ENCODE measurements at places on chromosomes 2 and 18.
A peak's percentile ranks its signal among the peaks of the same experiment; 100 is the strongest.

DNA sequence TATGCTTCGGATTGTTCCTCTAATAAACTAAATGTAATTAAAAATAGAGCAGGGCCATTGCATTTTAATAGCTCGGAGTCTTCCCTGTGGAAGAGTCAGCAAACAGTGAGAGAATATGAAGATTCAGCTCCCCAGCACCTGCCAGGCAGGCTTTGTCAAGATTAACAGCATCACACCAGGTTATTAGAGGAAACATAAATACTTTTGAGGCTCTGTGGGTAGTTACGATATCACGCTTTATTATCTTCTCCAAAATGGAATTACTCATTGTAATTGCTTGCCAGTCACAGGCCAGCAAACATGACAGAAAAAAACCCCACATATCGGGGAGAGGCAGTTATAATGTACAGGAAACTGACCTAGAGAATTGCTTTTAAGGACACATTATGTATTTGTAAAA lies 303.9 kb downstream of the CPS1 start:
- DNase-seq, result no peak

DNA sequence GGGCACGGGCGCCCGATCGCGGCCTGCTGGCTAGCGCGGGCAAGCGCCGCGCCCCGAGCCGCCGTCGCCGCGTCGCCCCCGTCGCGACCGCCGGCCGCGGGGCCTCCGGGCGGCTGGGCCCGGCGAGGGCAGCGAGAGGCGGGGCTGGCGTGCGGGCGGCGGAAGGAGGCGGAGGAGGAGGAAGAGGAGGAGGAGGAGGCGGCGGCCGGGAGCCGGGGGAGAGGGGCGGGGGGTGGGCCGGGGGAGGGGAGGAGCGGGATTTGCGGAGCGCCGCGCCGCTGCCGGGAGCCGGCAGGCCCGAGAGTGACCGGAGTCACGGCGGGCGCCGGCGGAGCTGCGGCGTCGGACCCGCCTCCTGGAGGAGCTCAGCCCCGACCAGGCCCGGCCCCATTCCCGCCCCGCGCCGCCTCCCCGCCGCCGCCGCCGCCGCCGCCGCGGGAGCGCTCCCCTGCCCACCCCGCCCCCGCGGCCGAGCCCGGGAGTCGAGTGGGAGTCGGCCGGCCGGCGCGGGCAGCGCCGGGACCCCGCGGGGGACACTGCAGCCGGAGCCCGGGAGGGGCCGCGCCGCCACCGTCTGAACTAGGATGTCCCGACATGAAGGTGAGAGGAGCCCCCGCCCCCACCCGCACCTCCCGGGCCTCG lies at the start of gene KCMF1:
TSS of gene KCMF1 (plus strand) at position 294 of the 642 bp plus-strand sequence. CDS start at position 585, 291 bp downstream.
- DNase-seq, result peak; percentile 75

DNA sequence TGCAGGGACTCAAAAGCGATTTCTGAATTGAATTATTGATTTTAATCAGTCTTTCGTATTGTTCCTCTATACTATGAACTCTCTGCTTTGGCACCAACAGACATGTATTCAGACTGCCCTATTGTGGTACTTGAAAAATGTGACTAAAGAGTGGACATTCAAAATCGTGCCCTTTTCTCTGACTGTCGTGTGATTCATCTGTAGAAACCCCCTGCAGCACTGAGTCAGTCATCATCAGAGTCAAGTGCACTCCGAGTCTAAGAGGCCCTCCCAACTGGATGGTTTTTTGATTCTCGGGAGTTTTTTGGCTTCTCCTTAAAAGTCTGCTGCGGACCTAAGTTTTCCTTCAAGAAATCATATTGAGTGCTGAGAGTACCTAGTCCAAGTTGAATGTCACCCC lies 96.4 kb upstream of the FOSL2 start:
- no peak for DNase-seq

DNA sequence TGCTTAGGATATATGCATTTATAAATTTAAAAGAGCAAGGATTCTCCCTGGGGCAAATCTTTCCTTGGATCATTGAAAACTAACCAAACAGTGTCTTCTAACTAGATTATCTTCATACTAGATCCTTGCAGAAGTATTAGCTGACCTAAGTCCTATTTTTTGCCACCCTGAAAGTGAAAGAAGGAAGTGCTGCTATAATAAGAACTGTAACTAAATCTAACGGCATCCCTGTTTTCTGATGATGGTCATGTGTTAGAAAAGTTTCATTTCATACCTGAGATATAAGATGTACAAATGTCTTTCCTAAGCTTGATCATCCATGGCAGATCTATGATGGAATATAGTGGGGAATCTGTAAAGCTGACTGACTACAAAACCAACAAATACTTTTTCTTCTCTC lies 102.7 kb downstream of the MAP2 start:
- no peak for DNase-seq

- no peak for DNase-seq
These were observed 89.6 kb downstream of the INSIG2 start for GRCh38 chr2:118177884-118178283.

All from cerebellum (tissue), 4 donors.